Epithelial cell of alveolus of lung (primary cell): ENCODE measurements at places on chromosomes 16 and 17. TPM values are rescaled to one million over a fixed set of nuclear protein-coding genes. Genes with fewer than 3 reads are reported as not detected.

TGFB1I1 gene
- 132 and 212 TPM in 2 replicates for total RNA-seq

TLCD1 gene
- total RNA-seq, result 0.96 and 18.4 TPM in 2 replicates

PLEKHG4 gene
- 14.4 and 23.2 TPM in 2 replicates for total RNA-seq

FA2H gene
- total RNA-seq, result not detected in 2 replicates

CCL8 gene
- not detected in 2 replicates for total RNA-seq

EPX gene
- total RNA-seq, result not detected in 2 replicates

PPY gene
- not detected in 2 replicates for total RNA-seq

C17orf107 gene
- 0.80 and 7.0 TPM in 2 replicates for total RNA-seq

SLC5A10 gene
- total RNA-seq, result not detected in 2 replicates

GHDC gene
- 20.0 and 32.6 TPM in 2 replicates for total RNA-seq

C16orf89 gene
- total RNA-seq, result 0.13 and 0.80 TPM in 2 replicates

CYB561 gene
- total RNA-seq, result 3.4 and 12.8 TPM in 2 replicates

EVPLL gene
- 0.08 TPM in 1 of 2 replicates, not detected in the other for total RNA-seq

FOXF1 gene
- 47.2 and 95.3 TPM in 2 replicates for total RNA-seq

NT5C gene
- total RNA-seq, result 83.4 and 139 TPM in 2 replicates

TEX19 gene
- total RNA-seq, result not detected in 2 replicates

G6PC1 gene
- total RNA-seq, result not detected in 2 replicates

RUSF1 gene
- 71.5 and 106 TPM in 2 replicates for total RNA-seq

C17orf67 gene
- total RNA-seq, result 0.78 TPM in 1 of 2 replicates, not detected in the other

TMC5 gene
- total RNA-seq, result 0.26 TPM in 1 of 2 replicates, not detected in the other

MED1 gene
- total RNA-seq, result 20.8 and 23.3 TPM in 2 replicates

TEKT5 gene
- total RNA-seq, result not detected in 2 replicates

TAT gene
- total RNA-seq, result not detected in 2 replicates

SCPEP1 gene
- total RNA-seq, result 52.0 and 63.4 TPM in 2 replicates

SLC16A13 gene
- 0.16 and 1.7 TPM in 2 replicates for total RNA-seq

TK1 gene
- total RNA-seq, result 64.4 and 183 TPM in 2 replicates

CHST6 gene
- 0.24 and 1.7 TPM in 2 replicates for total RNA-seq

PIK3R5 gene
- total RNA-seq, result 0.26 TPM in 1 of 2 replicates, not detected in the other

POLDIP2 gene
- 79.9 and 105 TPM in 2 replicates for total RNA-seq

MT4 gene
- total RNA-seq, result not detected in 2 replicates

LCAT gene
- total RNA-seq, result 4.4 and 12.6 TPM in 2 replicates

HSD17B2 gene
- total RNA-seq, result 8.3 TPM in 1 of 2 replicates, not detected in the other

DYNLRB2 gene
- total RNA-seq, result not detected in 2 replicates

TLK2 gene
- total RNA-seq, result 29.5 and 30.4 TPM in 2 replicates

CCL4L2 gene
- total RNA-seq, result not detected in 2 replicates

WWP2 gene
- total RNA-seq, result 18.7 and 23.8 TPM in 2 replicates

PRDM7 gene
- 0.16 TPM in 1 of 2 replicates, not detected in the other for total RNA-seq

SLX4 gene
- total RNA-seq, result 3.5 and 3.9 TPM in 2 replicates

ABCC11 gene
- not detected in 2 replicates for total RNA-seq

TMEM238L gene
- total RNA-seq, result not detected in 2 replicates

GCGR gene
- not detected in 2 replicates for total RNA-seq

ATP1B2 gene
- 1.0 TPM in 1 of 2 replicates, not detected in the other for total RNA-seq

SMTNL2 gene
- total RNA-seq, result under 0.01 and 10.9 TPM in 2 replicates

ABI3 gene
- total RNA-seq, result 3.5 and 4.9 TPM in 2 replicates
